ENCODE measurements at places on chromosomes 5 and 9.

DNA sequence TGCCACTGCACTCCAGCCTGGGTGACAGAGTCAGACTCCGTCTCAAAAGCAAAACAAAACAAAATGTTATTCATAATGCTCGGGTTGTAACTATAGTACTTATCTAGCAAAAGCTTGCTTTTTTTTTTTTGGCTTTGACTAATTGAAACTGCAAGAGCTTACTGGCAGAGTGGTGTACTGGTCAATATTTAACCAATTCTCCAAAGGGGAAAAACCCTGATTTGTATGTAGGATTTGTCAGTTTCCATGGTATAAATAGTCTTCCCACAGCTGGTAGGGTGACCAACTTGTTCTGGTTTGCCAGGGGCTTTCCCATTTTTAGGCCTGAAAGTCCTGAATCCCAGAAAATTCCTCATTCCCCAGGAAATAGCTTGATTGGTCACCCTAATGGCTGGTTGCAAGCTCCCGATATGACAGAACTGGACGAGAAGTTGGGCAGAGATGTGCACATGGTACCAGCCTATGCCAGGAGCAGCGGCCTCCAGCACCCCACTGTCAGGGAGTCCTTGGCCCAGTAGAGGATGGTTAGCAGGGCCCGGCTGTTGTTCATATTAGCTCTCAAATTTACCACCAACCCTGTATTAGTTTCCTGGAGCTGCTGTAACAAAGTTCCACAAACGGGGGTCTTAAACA, 58.0 kb downstream of the FXN start:
- no peak for DNase-seq

- DNase-seq, result no peak
These were observed 96.3 kb downstream of the ERCC6L2 start for GRCh38 chr9:95971815-95972214.

DNA sequence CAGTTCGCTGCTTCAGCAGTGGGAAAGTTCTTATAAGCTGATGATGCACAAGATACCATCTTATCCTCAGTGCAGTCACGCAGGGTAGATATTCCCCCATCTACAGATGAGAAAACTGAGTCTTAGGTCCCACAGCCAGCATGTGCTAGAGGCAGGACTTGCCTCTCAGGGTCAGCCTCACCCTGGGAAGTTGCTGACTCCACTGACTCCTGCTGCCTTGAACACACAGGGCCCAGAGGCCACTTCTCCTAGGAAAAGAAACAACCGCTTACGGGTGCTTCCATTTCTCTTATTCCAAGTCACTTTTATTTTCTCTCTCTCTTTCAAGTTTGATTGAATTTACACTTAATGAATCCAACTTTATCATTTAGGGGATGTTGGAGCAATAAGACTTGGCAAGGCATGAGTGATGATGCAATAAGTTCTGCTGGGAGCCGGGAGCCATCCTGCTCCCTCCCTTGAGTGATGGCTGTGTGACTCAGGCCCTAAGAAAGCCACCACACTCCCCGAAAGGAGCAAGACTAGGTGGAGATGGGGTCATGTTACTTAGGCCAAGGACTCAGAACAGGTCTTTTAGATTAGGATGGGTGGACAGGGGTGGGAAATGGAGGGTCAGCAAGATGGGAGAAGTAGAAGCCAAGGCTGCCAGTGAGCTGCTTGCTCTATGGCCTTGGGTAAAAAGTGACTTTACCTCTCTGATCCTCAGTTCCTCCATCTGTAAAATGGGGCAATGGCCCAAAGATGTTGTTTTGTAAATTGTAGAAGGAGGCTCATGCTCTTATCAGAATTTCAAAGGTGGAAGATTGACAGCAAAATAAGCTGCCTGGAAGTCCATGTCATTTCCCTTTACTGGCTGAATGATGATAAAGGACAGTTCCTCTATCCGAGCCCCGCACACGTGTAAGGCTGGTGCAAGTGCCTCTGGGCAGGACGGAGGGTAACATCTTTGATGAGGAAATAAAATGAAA, 67.4 kb upstream of the ZNF618 start:
- no peak for DNase-seq

DNA sequence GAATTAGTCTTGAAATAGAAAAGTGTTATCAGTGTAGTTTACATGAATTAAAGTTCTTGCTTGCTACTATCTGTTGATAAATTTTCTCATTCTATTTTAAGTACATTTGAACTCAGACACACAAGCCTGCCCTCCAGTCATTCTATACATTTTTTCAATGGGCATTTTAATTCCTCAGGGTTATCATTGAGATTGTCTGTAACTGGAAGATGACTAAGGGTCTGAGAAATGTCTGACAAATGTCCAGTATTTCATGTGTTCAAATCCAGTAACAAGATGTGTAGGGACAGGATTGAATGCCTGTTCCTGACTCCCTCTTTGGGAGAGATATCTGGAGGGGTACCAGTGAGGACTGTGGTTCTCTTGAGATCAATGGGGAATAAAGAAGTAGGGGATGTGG, 223.9 kb upstream of the ADAMTSL1 start:
- DNase-seq, result no peak

GRCh38 chr9:130144703-130145102, 27.5 kb upstream of the NCS1 start:
- no peak for DNase-seq

GRCh38 chr5:127963931-127964330, 119.6 kb upstream of the SLC12A2 start:
- DNase-seq, result no peak

DNA sequence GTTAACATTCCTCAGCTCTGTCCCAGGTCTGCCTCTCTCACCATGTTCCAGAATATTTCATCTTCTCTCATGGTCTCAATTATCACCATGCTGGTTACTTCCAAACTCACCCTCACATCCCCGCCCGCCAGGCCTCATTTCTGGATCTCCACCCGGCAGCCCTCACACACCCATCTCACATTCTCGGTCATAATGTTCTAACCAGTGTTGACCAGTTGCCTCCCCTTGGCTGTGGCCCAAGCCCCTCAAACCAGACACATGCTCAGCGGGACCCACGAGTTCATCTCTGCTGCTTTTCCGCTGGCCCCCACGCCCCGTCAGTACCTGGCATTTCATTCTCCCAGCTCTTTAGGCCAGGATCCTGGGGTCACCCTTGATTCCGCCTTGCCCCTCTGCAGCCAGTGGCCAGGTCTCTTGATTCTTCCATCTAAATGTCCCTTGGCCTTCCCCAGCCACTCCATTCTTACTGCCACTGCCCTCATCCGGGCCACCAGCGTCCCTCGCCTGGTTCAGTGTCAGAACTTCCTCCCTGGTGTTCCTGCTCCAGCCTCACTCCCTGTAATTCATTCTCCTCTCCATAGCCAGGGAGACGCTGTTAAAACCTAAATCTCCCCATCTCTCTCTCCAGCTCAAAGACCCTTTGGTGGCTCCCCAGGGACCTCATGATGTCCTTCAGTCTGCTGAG, 141.7 kb downstream of the MVB12B start:
- no peak for DNase-seq

GRCh38 chr5:181222630-181223057, 437 bp upstream of the TRIM41 start:
- no peak for DNase-seq

GRCh38 chr9:34555936-34556525, 33.2 kb upstream of the ENHO start:
- DNase-seq, result no peak

DNA sequence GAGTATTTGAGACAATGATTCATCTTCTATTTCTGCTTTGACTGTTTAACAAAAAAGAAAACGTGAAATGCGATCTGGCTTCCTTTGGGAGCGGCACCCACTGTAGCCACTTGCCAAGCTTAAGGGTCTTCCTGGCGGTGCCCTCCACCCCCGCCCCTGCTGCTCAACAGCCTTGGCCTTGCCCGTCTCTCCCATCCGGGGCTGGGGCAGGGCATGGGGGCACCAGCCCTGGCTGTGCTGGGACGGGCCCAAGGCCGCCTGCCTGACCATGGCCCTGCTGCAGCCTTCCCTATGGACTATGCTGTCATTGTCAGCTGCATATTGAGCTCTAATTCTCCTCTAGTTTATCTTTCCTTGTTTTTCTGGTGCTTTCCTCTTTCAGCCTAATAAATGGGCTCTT, 115.8 kb upstream of the CACNA1B start:
- no peak for DNase-seq

DNA sequence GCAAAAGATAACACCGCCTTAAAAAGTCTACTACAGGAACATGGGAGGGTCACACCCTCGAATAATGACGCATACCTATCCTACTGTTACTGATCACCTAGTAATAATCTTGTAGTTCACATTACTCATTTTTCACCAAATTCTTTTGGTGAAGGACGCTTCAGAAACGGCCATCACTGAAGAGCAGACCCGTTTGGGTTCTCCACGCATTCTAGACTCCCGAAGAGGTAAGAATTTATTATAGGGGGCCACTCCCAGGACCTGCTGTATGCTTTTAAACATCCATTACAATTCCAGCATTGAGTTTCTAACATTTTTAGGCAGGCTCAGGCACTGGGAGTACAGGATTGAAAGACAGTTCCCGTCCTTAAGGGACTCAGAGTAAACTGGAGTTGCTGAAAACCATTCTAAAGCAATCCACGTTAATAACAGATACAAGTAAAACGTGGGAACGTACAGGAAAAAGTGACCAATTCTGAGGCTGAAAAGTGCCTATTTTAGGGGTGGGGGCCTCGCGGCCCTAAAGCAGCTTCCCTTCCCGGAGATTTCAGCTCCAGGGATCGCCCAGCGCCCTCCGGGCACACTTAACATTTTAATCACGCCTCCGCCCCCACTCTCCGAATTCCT, at the start of gene FER:
FER (plus strand) TSS at position 124 of the 627 bp plus-strand sequence. CDS start 50,286 bp downstream, outside the sequence.
- peak; percentile 38 for DNase-seq

DNA sequence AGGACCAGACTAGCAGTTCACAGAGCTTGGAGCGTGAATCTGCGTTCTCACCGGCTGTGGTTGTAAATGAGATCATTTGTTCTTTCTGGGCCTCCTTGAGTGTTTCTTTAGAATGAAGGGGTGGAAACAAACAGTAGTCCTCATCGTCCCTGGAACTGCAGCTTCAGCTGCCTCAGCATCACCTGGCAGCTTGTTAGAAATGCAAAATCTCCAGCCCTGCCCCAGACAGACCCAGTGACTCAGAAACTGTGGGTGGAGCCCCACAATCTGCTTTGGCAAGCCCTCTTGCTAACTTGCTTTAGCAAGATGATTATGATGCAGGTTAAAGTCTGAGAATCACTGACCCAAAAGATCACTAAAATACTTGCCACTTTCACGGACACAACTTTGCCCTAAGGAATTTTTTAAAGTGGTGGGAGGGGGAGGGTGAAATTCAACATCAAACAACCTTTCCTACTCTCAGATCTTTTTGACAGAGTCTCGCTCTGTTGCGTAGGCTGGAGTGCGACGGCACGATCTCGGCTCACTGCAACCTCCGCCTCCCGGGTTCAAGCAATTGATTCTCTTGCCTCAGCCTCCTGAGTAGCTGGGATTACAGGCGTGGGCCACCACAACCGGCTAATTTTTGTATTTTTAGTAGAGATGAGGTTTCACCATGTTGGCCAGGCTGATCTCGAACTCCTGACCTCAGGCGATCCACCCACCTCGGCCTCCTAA, 86.0 kb downstream of the BRINP1 start:
- no peak for DNase-seq

DNA sequence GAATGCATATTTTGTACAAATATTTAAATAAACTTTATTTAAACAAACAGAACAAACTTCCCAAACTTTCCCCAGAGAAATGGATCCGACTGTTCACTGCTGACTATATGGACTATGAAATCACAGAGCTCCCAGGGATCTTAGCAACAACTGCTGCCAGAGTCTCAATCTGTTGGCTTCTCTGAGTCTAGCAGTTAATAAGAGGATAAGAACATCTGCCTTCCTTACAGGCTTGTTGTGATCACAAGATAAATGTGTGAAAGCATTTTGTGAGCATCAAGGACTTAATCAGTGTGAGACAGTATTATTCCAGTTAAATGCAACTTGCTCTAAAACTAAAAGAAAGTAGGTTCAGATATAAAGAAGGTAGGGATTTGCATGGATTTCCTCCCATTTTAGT, 31.4 kb upstream of the MYOT start:
- no peak for DNase-seq

DNA sequence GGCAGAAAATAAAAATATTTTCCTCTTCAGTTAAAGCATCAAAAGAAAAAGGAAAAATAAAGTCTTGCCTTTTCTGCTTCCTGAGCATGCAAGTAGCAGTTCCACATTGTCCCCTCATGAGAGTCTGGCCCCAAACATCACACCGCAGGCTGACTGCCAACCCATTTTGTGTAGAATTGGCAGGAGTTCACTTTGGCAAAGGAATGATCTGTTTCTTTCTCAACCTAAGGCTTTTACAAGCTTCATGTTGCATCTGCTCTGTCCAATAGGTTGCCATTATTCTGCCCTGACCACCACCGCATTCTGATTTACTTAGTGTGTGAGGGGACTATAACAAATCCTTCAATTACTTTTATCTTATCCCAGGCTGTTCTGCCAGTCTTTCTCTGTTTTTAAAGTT, 249.5 kb downstream of the ISL1 start:
- no peak for DNase-seq

GRCh38 chr9:92970467-92970923, 23.2 kb downstream of the FGD3 start:
- no peak for DNase-seq

GRCh38 chr5:130652176-130652575, 512.9 kb downstream of the HINT1 start:
- DNase-seq, result no peak
